ENCODE measurements at places on chromosomes 13 and 19. TPM values are rescaled to one million over a fixed set of nuclear protein-coding genes. Genes with fewer than 3 reads are reported as not detected.

The CEBPA gene
- total RNA-seq = 0.59 TPM

The CEACAM16 gene
- total RNA-seq = not detected

The COX7A1 gene
- total RNA-seq = 5.2 TPM

The CGB1 gene
- not detected for total RNA-seq

- H3K36me3 ChIP-seq = peaks cover 9% of the 10 kb centered on the region
- peaks cover 7% of the 10 kb centered on the region for H3K4me1 ChIP-seq
- H3K27ac ChIP-seq = no peak overlapping the region
- peaks cover 7% of the 10 kb centered on the region for H3K27me3 ChIP-seq
- no peak for DNase-seq
Measured at GRCh38 chr19:1655131-1655981, 2.9 kb upstream of the TCF3 start.

DNA sequence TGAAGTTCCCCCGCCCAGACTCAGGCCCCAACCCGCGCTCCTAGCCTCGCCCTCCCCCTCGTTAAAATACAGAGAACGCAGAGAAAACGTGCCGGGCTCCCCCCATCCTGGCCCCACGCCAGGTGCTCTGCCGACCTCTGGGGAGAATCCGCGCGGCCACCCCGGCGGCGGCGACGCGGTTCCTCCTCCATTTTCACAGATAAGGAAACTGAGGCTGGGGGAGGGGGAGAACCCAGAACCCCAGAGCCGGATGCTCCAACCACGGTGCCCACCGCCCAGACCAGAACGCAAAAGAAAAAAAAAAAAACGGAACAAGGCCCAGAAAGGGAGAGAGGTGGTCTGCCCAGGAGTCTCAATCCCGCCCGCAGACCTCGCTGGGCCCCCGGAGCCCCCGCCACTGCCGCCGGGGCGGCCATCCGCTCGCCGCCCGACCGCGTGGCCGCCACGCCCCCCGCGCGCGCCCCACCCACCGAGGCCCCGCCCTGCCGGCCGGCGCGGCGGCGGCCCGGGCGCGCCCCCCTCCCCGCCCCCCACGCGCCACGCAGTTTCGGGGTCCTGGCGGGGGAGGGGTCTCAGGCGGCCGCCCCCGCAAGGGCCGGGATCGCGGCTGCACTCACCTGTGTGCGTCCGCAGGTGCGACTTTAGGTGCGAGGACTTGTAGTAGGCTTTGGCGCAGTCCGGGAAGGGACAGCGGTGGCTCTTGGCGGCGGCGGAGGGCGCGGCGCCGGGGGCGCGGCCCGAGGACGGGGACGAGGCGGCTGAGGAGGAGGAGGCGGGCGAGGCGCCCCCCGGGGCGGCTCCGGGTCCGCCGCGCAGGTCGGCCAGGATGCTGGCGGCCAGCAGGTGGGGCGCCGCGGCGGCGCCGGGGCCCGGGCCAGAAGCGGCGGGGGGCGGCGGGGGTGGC, 703 bp downstream of the KLF16 start:
- DNase-seq = no peak
- H3K27ac ChIP-seq = no peak overlapping the region
- peaks cover 4% of the 10 kb centered on the region for H3K36me3 ChIP-seq
- peaks cover 19% of the 10 kb centered on the region for H3K27me3 ChIP-seq

Data from endothelial cell (in vitro differentiated cells).